ENCODE measurements at places on chromosomes 11 and 22.
A peak's percentile ranks its signal among the peaks of the same experiment; 100 is the strongest.

GRCh38 chr11:11415901-11416300, 62.9 kb upstream of the CSNK2A3 start:
- DNase-seq: no peak

- DNase-seq: no peak
These were observed 51.6 kb downstream of the CEP164 start for GRCh38 chr11:117378976-117379865.

DNA sequence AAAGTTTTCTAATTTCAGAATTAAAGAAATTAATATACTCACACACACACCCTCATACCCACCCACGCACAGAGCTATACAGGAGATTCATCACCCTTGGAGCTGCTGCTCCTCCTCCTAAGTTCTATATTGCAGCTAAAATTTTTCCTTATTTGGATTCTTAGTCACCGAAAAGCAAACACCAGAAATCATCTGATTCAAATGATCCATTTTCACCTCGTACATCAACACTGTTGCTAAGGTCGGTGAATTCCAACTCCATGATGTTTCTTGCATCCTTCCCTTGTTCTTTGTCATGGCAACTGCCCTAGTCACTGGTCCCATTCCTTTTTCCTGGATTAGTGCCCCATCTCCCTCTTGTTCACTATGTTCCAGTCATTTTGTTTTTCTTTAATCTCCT, 286.2 kb downstream of the GRM5 start:
- DNase-seq: no peak

DNA sequence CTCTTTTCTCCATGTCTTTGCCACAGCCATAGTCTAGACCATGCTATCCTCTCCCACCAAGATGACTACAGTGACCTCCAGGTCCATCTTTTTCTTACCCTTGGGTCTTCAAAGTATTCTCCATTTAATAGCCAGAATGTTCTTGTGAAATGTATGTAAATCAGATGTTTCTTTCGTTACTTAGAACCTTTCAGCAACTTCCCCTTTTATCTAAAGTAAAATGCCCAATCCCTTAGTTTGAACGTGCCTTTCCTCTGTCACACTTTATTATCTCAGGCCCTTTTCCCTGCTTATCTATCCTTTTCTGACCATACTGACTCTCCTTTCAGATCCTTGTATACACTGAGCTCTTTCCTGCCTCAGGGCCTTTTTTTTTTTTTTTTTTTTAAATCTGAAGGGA, 17.9 kb downstream of the RBM4B start:
- DNase-seq: no peak

GRCh38 chr11:117843666-117844484, 19.3 kb upstream of the FXYD2 start:
- DNase-seq: peak; percentile 85

DNA sequence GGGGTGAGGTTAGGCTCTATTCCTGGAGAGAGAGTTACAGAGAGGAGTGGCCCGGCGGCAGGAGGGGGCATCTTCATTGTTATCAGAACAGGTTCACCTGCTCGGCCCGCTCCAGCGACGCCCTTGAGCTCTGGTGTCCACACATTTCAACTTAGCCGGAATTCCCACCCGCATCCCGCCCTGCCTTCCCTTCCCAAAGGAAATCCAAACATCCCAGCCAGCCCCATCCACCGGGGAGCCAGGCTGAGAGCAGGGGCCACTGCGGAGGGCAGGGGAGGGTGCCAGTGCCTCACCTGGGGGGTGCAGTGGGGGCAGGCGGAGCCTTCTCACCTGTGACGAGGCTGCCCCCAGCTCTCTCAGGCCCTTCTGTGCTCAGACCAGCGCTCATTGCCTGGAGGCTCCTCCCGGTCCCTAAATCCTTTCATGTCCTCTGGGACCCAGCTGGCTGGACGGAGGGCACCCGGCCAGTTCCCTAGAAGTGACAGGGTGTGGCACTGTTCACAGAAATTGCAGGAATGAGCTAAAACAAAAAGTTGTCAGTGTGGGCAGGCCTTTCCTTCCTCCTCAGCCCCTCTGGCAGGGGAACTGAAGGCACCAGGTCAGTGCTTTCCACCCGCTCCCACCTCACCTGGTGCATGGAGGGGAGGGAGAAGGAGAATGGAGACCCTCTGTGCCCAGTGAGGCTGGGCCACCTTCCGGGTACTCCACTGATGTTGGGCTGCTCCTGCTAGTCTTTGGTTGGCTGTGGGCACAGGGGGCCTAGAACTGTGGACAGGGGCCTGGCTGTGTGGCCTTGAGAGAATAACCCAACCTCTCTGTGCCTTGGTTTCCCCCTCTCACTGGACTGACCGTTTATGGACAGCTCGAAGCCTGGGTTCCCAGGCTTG, 2.2 kb upstream of the MRGPRG start:
- DNase-seq: peak; percentile 46

DNA sequence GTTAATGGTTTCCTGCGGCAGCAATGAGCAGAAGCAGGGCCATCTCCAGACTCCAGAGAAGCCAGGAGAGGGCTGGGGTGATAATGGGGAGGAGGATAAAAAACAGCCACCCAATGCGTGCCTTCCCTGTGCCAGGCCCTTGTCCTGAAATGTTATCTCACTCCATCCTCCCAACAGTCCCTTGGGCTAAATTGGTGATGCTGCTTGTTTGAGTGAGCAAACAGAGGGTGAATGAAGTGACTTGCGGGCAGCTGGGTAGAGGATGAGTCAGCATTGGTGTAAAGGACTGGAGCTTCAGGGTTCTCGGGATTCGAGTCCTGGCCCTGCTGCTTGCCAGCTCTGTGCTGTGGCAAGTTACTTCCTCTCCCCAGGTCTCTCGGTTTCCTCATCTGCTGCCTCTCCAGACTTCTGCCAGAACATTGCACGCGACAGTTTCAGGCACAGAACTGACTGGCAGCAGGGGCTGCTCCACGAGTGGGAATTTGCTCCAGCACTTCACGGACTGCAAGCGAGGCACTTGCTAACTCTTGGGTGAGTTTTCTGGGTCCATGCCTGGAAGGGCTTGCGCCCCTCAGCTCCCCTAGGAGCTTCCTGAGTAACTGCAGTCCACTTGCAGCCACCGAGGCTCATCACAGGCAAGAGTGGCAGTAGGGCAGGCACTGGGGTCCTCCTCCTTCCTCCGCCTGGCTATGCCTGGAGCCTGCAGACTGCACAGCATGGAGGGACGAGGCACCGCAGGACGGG, at the start of gene P2RY6:
Gene P2RY6 (plus strand): TSS at position 403 of the 744 bp plus-strand sequence. CDS start 24,181 bp downstream, outside the sequence.
- DNase-seq: peak; percentile 50

GRCh38 chr11:77411137-77411707, 62.7 kb downstream of the PAK1 start:
- peak; percentile 57 for DNase-seq

- DNase-seq: no peak
These were observed 45.4 kb downstream of the IGF2 start for GRCh38 chr11:2093575-2094353.
